Gastroesophageal sphincter (tissue), 4 donors: ENCODE measurements at places on chromosomes 3 and 15. TPM values are rescaled to one million over a fixed set of nuclear protein-coding genes. Genes with fewer than 3 reads are reported as not detected.

The NANOGP8 gene
- total RNA-seq = not detected

The SPTSSB gene
- total RNA-seq = 0.74 TPM

The GOLGA8G gene
- total RNA-seq = 0.66 TPM

The GNAT1 gene
- total RNA-seq = not detected

The PRSS50 gene
- 0.54 TPM for total RNA-seq

The P2RY13 gene
- 0.58 TPM for total RNA-seq

The CALML4 gene
- 53.5 TPM for total RNA-seq

The APPL1 gene
- 58.3 TPM for total RNA-seq

The RBPMS2 gene
- 24.0 TPM for total RNA-seq

The MME gene
- total RNA-seq = 81.7 TPM

The LSMEM2 gene
- total RNA-seq = not detected

The ALDH1L1 gene
- total RNA-seq = 19.6 TPM

The SKOR1 gene
- 1.1 TPM for total RNA-seq

The RAF1 gene
- 143 TPM for total RNA-seq

The SATB1 gene
- 53.4 TPM for total RNA-seq

The CTXN2 gene
- total RNA-seq = not detected

The ROPN1B gene
- not detected for total RNA-seq

The INSYN1 gene
- total RNA-seq = 15.1 TPM

The PRRT3 gene
- total RNA-seq = 1.3 TPM

The FRMD4B gene
- total RNA-seq = 22.3 TPM

The GCNT3 gene
- not detected for total RNA-seq

The USP19 gene
- 114 TPM for total RNA-seq

The CA12 gene
- 16.3 TPM for total RNA-seq

The ANKRD63 gene
- total RNA-seq = not detected

The RAB6B gene
- 16.1 TPM for total RNA-seq

The ADGRG7 gene
- total RNA-seq = not detected
